Activated CD8-positive, alpha-beta T cell treated with anti-CD3 and anti-CD28 coated beads for 36 hours (primary cell): ENCODE measurements at places on chromosomes 6 and 20. TPM values are rescaled to one million over a fixed set of nuclear protein-coding genes. Genes with fewer than 3 reads are reported as not detected.

HLA-DQB1 gene
- total RNA-seq, result 5.3 TPM

HTR1E gene
- total RNA-seq, result not detected

PACRG gene
- total RNA-seq, result not detected

PKHD1 gene
- total RNA-seq, result not detected

CLIC5 gene
- 1.1 TPM for total RNA-seq

GPR63 gene
- 0.69 TPM for total RNA-seq

GABRR2 gene
- total RNA-seq, result 0.20 TPM

SDCBP2 gene
- total RNA-seq, result 3.7 TPM

FKBP1A gene
- 259 TPM for total RNA-seq

LPIN3 gene
- 0.86 TPM for total RNA-seq

GRCh38 chr20:13271977-13272975 is 51.2 kb downstream of the ISM1 start:
- DNase-seq, result no peak

DNA sequence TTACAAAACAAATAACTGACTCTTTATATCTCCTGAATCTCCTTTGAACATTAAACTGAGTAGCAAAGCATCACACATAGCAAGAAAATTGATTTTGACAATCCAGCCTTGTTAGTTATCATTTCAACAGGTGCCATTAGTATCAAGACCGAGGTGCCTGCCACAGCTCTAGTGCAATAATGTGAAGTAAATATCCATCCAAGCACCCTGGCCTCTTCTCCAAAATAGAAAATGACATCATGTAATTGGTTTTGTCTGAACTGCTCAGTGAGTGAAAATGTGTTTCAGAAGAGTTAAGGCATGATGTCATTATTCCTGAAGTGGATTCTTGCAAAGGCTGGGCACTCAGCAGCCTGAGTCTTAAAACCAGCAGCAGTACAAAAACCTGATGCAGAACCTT is 341.4 kb downstream of the PLCB1 start:
- DNase-seq, result no peak

DNA sequence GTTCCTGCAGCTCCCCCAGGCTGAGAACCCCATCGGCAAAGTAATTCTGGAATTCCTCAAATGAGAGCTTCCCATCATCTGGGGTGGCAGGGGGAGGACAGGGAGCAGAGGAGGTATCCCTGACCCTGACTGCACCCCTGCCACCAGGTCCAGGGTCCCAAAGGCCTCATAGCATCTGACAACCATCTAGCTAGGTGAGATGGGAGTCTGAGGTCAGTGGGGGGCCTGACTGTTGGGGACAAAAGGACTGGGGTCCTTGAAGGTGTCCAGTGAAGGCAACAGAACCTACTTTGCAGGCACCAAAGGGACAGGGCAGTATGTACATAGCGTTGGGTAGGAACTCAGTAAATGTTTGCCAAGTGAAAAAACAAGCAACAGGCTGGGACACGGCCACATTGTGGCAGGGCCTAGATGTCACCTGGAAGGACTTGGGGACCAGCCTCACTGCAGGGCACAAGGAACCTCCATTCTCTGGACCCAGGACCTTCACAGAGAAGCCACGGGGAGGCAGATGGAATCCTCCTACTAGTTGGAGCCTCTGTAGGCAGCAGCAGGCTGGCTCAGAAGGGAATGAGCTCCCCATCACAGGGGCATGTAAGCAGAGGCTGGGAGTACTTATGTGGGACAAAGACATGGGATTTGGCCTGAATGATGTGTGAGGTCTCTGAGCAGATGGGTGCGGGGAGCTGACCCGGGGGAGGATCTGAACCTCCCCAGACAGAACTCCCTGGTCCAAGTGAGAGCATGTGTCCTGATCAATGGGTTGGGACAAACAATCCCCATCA is 3.3 kb downstream of the NECAB3 start:
- DNase-seq, result no peak

DNA sequence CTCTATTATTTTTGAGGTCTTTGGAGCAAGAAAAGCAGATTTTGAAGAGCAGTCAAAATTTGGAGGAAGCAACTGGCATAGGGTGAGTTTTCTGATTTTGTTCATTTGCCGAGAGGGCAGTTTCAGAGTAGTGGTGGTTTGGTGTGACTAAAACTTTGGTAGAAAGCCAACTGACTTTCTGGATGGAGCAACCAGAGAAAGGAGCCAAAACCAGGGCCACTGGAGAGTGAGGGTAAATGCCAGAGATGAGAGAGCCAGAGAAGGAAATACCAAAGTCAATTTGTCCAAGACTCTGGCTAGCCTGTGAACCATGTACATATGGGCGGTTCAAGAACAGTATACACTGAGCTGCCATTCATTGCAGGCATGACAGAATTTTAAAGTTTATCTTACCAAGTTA is 40.5 kb upstream of the ZBTB24 start:
- no peak for DNase-seq

DNA sequence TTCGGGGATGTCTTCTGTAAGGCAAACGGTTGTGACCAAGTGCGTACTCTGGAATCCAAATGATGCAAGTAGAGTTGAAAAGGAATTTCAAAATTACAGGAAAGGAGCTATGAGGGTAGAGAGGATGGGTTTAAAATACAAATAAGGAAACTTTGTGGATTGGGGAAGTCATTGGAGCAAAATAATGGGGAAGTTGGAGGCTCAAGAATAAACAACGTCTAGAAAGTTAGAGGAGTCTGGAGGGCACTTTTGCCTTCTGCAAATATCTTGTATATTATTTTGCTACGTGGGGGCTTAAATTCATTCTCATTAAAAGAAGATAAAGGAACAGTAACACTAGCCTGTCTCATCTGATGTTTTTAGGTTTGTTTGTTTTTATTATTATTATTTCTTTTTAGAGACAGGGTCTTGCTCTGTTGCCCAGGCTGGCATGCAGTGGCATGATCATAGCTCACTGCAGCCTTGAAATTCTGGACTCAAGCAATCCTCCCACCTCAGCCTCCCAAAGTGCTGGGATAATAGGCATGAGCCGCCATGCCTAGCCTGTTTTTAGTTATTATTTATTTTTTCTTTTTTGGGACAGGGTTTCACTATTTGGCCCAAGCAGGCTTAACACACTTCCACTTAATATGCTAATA is 55.0 kb upstream of the TNFAIP3 start:
- no peak for DNase-seq

- no peak for DNase-seq
These were observed 309.2 kb upstream of the MAP3K7 start for GRCh38 chr6:90896075-90896547.

- no peak for DNase-seq
These were observed 530.4 kb downstream of the QKI start for GRCh38 chr6:163944897-163945296.

DNA sequence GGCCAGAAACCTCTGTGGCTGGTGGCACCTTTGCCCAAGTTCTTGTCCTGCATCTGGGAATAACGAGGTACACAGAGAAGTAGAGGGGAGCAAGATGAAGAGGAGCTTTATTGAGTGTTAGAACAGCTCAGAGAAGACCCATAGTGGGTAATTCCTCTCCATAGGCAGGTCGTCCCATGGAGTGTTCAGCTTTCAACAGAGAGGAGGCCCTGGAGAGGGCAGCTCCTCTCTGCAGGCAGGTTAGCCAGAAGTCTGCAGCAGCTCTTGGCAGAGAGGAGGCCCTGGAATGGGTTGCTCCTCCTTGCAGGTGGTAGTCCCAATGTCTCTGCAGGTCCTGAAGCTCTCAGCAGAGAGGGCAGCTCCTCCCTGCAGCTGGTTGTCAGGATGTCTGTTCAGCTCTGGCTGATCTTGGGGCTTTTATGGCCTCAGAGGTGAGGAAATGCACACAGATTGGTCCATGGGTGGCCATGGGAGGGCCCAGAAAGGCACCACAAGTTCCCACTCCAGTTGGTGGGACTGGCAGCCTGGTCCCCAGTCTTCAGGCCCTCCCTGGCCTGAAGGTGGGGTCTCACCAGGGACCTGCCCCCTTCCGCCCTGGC is 89.0 kb downstream of the IPCEF1 start:
- no peak for DNase-seq

DNA sequence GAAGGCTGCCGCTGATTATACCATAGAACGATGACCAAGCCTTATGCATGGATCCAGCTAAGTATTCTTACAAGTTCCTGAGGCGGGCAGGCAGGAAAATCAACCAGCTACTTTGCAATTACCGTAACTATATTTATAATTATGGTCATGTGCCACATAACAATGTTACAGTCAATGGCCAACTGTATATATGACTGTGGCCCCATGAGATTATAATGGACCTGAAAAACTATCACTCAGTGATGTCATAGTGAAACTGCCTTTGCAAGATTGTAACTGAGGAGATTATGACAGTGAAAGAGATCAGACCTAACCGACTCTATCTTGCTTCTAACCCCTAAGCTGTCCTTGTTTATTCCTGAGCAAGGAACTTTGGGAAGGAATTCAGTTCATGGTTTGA is 33.1 kb upstream of the FAM135A start:
- no peak for DNase-seq

- no peak for DNase-seq
These were observed 17.6 kb downstream of the EEF1A1 start for GRCh38 chr6:73503027-73503772.

- no peak for DNase-seq
These were observed 191.0 kb downstream of the WDR27 start for GRCh38 chr6:169510871-169511270.

GRCh38 chr20:60100780-60101179 is 142.6 kb downstream of the CDH26 start:
- peak; percentile 7 for DNase-seq

GRCh38 chr6:13741365-13741764 is 29.7 kb upstream of the RANBP9 start:
- DNase-seq, result no peak

- no peak for DNase-seq
These were observed 41.5 kb downstream of the SLC22A2 start for GRCh38 chr6:160217073-160217472.

DNA sequence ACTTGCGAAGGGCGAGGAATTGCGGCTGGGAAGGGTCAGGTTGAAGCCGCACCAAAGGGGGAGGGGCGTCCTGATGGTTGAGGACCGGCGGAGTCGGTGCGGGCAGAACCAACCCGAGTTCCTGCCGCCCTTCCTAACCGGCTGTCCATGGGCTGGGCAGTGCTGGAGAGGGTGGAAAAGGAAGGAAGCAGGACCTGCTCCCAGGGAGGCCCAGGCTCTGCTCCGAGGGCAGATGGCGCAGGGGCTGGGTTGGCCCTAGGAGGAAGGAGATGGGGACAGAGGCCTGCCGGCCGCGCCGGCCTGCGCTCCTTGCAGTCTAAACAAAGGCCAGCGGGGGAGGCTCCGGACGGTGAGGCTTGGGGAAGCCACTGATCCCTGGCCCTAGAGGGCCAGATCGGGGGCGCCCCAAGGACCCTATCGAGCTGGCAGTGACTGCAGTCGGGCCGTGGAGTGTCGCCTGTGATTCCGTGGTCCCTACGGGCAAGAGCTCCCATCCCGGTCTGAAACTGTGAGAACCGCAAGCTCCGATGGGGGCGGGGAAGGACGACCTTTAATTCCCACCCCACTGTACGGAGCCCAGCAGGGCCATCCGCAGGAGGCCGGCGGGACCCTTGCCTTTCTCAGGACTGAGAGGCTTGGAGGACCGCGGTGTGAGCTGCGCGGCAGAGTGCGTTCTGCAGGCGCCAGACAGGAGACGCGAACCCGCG is 39.4 kb downstream of the YTHDF1 start:
- no peak for DNase-seq

DNA sequence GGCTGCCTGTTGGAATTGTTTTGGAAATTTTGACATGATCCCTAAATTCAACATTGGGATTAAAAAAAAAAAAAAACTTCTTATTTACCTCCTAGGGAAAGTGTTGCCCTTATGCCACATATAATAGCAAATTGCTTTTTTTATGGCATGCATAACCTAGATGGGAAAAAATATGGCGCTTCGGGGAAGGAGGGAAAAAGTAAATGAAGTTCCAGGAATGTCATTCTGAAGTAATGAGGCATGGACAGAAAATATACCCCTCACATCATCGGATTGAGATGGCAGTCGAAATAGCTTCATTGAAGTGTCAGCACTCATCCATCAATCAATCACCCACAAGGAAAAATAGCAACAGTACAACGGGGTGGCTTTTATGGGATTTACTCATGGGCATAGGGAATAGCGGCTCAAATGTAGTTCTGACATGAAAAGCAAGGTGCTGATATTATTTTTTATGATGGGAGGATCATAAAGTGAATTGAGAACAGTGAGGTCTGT is 104.8 kb downstream of the ZNF217 start:
- no peak for DNase-seq

- peak; percentile 33 for DNase-seq
These were observed 899.4 kb upstream of the FLRT3 start for GRCh38 chr20:15236812-15237211.

GRCh38 chr20:15224199-15224598 is 886.8 kb upstream of the FLRT3 start:
- no peak for DNase-seq

DNA sequence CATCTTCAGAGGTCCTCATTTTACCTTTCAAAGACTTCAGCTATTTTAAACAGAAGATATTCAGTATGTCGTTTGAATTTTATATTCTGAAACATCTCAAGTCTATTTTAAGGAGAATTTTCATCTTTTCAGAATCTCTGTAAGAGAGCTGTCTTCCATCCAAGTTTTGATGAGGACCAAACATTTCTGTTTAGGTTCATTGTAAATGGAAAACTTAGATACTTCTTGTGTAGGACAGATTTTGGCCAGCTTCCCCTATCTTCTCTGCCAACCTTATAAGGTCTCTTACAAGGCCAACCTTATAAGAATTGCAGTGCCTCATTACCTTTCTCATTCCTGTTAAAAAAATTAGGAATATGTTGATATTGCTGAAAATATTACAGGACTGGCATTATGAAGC is 88.1 kb downstream of the AKAP7 start:
- DNase-seq, result no peak

DNA sequence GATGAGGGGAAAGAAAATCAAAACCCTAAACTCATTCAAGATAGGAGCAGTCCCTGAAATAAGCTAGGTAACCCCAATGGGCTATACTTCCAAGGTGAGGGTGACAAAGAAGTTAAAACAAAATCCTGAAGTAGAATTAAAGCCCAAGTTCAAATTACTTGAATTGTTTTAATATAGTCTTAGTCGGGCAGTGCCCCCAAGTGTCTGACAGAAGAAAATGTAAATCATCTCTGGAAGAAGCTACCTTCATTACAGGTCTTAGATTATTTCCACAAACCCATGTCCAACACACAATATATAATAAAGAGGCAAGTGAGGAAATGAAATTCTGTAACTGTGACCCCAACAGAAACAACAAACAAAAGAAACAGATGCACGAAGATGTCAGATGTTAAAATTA is 36.8 kb upstream of the L3MBTL3 start:
- no peak for DNase-seq

DNA sequence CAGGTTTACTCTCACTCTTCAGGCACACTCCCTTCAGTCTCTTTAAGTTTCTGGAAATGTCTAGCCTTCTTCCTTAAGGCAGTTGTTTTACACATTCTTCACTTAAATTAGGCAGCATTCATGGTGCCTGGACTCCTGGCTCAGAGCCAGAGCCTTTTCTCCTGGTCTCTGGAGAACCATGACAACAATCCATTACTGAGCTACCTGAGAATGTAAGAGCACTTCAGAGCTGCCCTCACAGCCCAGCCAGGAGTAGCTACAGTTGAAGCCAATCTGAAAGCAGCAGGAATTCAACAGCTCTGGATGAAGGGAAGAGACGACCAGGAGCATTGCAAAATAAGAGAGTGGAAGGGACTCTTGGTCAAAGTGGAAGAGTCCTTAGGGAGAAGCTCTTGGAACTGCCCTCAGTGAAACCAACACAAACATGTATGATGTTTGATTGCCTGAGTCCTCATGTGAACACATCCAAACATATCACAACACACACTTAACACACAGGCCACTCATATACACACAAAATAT is 416.8 kb upstream of the SPTLC3 start:
- no peak for DNase-seq

GRCh38 chr6:27541212-27541932 is 68.5 kb upstream of the ZNF184 start:
- DNase-seq, result peak; percentile 45
